NCI-H226 (cell line): ENCODE measurements at places on chromosomes 13 and 19.

DNA sequence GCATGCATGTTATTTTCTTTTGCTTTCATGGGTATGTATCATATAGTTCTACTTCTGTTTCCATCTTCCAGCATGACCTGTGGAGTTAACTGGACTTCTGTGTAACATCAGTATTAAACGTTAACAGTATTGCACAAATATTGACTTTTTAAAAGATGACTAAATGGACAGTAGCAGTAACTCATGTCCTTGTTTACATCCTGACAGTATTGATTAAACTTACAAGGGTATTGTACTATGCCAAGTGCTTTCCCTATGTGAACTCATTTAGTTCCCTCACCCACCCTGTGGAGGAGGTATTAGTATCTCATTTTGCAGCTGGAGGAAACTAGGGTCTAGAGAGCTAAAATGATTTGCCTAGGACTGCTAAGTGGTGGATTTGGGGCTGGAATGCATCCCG is 128.7 kb upstream of the SLC10A2 start:
- DNase-seq, result no peak

GRCh38 chr19:54532528-54532927 is 29.9 kb downstream of the LAIR2 start:
- DNase-seq, result no peak

DNA sequence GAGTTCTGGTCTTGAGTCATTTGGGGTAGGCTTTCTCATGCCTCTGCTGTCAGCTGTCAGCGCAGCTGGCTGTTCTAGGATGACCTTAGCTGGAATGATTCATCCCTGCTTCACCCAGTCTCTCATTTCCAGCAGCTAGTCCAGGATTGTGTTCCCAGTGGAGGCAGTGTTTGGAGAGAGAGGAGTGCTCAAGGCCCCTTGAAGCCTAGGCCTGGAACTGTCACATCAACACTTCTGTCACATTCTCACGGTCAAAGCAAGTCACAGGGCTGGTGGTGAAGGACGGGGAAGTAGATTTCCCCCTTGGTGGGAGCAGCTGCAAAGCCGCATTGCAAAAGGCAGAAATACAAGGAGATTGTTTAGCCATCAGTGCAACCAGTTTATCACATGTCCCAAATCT is 15.2 kb downstream of the TPT1 start:
- DNase-seq, result peak; percentile 64

DNA sequence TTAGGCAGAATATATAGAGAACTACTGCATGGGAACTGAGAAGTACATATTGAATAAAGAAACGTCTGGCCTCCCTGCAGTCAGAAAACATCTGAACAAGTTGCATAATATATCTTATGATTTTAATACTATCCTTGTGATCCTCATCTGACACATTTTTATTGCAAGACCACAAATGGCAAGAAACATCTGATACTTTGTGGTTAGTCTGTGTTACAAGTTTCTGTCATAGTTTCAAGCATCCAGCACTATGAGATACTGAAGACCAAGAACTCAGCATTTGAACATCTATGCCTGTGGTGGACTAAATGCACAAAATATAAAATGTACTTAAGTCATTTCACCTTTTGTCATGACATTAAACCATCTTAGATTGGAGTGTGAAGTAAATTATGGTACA is 1175.8 kb upstream of the MIR17HG start:
- DNase-seq, result no peak

GRCh38 chr19:10881403-10882107 is 10.2 kb downstream of the CARM1 start:
- DNase-seq, result no peak

GRCh38 chr19:53982001-53982451 is 9.4 kb upstream of the CACNG6 start:
- DNase-seq, result no peak

DNA sequence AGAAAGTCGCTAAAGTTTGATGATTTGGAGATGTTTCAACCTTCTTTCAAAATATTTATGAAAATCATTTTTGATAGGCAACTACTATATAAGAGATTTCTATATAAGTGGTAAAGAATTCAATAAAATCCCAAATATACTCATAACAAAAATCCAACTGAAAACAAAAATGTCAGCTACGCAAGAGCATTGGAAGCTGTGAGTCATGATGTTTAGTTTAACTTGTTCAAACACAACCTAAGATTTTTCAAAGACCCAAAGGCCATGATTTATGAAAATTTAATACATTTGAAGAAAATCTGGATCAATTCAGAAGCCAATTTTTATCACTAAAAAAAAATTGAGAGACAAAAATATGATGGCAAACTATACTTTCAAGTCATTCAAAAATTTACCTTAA is 226.6 kb downstream of the MZT1 start:
- no peak for DNase-seq

DNA sequence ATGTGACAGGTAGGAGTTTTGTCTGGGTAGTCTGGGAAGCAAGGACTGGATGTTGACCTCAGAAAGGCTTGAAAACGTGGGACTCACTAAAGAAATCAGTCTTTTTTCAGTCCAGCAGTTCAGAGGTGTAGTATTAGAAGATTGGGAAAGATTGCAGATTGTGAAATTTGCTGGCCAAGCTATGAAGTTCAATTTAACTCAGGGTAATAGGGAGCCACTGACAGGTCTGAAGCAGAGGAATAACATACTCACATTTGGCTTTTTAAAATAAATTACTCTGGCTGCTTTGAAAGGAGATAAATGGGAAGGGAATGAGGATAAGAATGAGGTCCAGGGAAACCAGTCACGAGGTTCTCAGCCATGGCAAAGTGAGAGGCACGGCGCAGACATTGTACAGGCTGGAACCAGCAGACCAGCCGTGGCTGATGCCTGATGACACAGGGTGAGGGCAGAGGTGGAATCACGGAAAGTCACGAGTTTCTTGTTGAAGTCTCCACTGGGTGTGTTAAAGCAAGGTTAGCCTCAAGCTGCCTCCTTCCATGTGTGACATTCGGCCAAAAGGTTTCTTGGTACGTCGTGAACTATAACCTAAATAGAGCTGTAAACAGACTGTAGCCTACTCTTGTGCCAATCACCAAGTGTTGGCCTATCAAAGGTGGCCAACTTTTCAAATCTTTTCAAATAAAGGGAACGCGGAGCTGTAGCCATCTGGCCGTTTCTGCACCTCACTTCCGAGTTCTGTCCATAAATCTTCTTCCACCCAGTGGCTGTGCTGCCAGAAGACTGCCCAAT is 377.6 kb downstream of the IRS2 start:
- no peak for DNase-seq

DNA sequence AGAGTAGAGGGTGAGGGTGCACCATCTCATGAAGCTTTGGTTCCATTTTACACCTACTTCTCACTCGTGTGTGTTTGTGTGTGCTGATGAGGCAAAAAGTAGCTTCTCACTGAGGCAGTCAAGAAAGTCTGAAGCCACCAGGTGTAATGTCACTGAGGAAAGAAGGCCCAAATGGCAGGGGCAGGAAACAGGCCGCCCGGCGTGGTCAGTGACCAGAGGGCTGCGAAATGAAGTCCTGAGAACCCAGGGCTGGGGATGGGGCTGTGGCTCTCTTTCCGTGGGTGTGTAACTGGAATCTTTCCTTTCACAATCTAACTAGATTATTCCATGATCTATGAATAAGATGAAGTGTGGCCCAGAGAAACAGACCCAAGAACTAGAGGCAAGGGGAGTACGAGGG is 25.5 kb upstream of the TFDP1 start:
- no peak for DNase-seq

DNA sequence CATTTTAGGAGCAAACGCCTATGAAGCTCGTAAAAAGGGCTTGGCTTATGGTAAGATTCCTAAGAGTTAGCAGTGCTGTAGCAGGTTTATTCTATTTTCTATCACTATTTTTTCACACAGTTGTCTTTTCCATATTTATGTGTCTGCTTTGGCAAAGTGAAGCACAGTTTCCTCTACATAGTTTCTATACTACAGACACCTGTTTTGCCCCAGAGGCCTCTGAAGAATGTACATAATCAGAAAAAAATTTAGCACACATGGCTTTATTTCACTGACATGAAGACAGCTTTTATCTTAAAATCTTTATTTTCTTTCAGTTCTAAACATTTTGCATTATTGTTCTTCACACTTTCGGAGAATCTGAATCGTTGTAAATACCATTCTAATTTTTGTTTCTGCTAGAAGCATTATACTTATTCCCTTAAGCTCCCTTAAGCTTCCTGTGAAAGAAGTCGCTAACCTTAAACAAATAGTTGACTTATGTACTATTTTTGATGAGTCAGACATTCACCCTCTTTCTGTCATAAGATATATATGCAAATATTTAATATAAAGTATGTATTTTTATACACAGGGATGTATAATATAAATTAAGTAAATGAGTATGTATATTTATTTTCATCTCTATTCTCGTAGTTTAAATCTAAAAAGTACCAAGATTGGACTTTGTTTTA is 816.0 kb downstream of the OLFM4 start:
- DNase-seq, result no peak

- no peak for DNase-seq
These were observed 2.4 kb downstream of the LENG8 start for GRCh38 chr19:54451331-54451871.
